ENCODE measurements at places on chromosomes 2 and 18.

GRCh38 chr2:164824872-164825271 is 16.8 kb downstream of the COBLL1 start:
- no peak for DNase-seq

DNA sequence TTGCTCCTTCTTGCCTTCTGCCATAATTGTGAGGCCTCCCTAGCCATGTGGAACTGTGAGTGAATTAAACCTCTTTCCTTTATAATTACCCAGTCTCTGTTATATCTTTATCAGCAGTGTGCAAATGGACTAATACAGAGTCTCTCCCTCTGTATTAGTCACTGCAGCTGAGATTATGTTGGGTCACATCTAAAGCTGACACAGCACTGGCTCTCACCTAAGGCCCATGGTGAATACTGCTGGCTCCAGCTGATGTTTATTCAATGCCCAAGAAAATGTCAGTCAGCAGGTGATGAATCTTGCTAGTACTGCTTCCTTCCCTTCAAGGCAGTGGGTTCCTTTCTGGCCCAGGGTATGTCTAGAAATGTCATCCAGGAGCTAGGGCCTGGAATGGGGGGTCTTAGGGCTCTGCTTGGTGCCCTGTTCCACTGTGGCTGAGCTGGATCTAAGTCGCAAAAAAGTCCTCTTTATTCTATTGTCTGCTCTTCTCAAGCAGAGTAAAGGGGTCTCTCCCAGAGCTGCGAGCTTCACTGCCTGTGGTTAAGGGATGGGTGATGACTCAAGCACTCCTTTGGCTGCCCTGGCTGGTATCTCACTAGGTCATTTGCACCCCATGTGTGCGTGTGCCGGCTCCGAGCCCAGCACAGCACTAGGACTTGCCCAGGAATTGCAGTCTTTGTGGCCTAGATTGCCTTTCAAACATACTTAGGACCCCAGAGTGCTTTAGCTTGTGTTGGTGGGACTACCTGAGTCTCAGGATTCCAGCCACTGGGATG is 29.9 kb downstream of the PPP1R1C start:
- DNase-seq, result no peak

- no peak for DNase-seq
These were observed 4.6 kb downstream of the TGIF1 start for GRCh38 chr18:3454365-3455089.

DNA sequence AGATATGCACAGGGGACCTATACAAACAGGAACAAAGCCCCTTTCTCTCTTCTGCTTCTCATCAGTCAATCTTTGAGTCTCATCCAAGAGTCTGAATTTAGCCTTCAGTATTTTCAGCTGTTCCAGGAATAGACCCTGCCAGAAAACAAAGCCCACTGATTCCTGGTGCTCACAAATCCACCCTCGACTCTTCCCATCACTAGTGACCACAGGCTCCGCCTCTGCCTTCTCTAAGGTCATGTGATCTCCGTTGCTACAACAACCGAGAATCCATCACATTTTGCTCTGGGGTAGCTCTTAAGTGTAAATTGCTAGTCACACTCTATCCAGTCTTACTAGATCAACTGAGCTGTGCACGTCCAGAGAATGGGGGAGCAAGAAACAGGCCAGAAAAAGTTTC is 46.4 kb upstream of the SPTBN1 start:
- DNase-seq, result no peak

- DNase-seq, result no peak
These were observed 34.9 kb downstream of the BCL2L11 start for GRCh38 chr2:111155610-111156009.

- no peak for DNase-seq
These were observed 34.6 kb downstream of the TGFBRAP1 start for GRCh38 chr2:105294844-105295481.

GRCh38 chr2:56286936-56287335 is 103.1 kb downstream of the CCDC85A start:
- no peak for DNase-seq

DNA sequence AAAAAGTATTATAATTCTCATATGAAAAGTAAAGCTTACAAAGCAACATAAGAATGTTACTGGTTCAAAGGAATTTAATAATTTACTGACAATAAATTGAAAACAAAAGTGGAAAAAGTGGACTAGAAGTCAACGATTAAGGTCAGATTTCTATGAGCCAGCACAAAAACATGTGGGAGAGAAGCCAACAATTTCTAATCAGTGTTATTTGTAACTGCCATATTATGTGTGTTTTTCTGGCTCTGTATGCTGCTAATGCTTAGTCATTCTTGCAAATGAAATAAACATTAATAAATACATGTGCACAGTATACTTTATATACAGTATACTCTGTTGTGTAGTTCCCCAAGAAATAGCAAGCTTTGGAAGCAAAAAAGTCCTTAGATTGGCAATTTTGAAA is 301.3 kb upstream of the RGPD4 start:
- DNase-seq, result no peak

GRCh38 chr2:24471662-24472061 is 19.4 kb upstream of the NCOA1 start:
- DNase-seq, result no peak

DNA sequence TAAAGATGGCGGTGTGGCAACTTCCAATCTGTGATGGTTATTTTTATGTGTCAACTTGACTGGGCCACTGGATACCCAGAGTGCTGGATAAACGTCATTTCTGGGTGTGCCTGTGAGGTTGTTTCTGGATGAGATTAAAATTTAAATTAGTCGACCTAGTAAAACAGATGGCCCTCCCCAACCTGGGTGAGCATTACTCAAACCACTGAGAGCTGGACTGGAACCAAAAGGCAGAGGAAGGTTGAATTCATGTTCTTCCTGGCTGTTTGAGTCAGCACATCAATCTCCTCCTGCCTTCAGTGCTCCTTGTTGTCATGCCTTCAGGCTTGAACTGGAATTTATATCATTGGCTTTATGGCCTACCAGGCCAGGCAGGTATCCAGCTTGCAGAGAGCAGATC is 190.8 kb upstream of the RGPD4 start:
- DNase-seq, result no peak
